ENCODE measurements at places on chromosomes 7 and 10.

GRCh38 chr10:112159469-112159868 is 24.1 kb downstream of the GPAM start:
- no peak for DNase-seq

- no peak for DNase-seq
Observed at GRCh38 chr10:80697926-80698325, 160.2 kb downstream of the SH2D4B start.

DNA sequence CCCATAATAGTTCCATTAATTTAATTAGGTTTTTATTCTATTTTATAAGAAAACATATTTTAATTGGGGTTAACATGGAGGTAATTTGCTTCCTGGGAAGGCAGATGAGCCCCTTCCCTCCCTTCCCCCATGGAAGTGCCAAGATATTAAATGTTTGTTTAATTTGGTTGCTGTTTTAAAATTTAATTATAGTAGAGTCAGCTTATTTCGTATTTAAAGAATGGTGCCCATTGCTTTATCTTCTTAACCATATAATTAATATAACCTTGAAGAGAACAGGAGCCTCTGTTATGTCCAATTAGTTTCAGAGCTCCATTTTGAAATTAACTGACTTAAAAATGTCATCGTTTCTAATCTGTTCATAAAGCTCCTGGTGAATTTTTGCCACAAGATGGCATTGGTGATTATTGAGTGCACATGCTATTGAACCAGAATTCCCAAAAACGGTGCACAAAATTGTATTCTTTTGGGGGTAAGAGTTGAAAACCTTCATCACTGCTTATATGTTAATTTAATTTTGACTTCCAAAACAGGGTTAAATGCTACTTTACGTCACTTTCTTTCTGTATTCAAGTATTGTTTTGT is 26.0 kb downstream of the KLHDC10 start:
- no peak for DNase-seq

DNA sequence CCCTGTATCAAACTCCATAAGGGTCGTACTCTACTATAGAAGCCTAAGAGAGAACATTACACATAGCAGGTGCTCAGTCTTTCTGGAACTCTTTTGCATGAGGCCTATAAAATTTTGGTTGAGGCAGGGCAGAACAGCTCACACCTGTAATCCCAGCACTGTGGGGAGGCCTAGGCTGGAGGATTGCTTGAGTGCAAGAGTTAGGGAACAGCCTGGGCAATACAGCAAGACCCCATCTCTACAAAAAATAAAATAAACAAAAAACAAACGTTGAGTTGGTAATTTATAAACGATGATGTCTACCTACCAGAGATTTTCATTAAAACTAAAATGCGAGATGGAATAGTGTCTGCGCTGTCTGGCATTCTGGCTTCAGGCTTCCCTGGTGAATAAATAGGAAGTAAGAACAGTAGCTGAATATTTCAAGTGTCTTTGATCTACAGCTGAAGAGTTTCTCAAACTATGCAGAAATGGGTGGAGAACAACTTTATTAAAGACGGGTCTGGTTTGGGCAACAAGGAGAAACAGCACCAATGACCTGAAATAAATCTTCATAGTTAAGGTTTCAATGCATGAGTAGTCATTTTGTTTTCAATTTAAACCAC is 774 bp downstream of the PON2 start:
- no peak for DNase-seq

- no peak for DNase-seq
Observed at GRCh38 chr10:86636311-86636710, 18.0 kb upstream of the OPN4 start.

GRCh38 chr7:91280185-91280584 is 16.0 kb downstream of the FZD1 start:
- no peak for DNase-seq

DNA sequence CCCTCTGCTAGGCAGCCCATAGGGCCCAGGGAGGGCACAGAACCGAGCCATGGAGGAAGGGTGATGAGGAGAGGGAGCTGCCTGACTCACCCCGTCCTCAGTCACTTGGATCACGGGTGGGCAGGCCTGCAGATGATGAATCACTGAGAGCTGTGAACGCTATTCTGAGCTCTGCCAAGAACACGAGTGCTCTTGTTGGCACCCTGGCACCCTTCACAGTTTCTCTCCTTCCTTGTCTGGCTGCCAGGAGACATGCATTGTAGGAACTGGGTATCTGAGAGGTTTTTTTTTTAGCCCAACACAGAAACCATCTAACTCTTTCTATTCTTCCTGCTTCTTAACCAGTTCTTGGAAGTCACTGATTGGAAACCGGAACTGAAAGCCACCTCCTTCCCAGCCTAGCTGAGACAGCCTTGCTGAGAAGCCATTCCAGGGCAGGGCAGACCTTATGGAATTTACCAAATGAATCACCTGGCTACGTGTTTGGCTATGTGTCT is 82.1 kb downstream of the SLC37A3 start:
- no peak for DNase-seq

- DNase-seq: no peak
Observed at GRCh38 chr10:17758896-17759295, 6.9 kb downstream of the TMEM236 start.

- DNase-seq: no peak
Observed at GRCh38 chr10:105956550-105956949, 1208.0 kb downstream of the SORCS1 start.

GRCh38 chr7:65923316-65923715 is 50.4 kb downstream of the VKORC1L1 start:
- DNase-seq: no peak

DNA sequence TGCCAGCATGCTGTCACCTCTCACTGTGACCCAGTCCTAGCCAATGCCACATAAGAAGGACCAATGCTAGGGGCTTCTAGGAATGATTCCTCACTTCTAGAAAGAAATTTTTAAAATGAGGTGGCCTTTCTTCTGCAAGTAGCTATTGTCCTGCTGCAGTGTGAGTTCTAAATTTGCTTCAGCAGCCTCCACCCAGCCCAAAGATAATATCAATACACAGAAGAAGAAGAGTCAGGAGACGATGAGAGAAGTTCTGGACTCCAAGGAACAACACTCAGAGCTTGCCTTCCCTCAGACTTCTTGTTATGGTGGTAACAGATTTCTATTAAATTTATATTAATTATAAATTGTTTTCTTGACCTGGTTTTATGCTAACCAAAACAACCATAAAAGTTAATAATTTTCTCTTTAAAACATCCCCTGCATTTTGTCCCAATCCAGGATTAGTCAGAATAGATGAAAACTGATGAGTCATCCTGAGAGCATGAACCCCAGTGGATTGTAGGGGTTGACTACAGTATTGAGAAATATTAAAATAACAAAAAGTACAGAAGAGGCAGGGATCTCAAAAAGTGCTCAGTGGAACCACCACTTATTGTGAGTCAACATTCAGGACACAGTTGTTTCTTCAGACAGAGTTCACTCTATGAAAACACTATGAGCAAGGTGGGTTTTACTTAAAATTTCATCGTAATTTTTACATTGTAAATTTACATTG is 29.6 kb upstream of the AKR1C2 start:
- DNase-seq: no peak

DNA sequence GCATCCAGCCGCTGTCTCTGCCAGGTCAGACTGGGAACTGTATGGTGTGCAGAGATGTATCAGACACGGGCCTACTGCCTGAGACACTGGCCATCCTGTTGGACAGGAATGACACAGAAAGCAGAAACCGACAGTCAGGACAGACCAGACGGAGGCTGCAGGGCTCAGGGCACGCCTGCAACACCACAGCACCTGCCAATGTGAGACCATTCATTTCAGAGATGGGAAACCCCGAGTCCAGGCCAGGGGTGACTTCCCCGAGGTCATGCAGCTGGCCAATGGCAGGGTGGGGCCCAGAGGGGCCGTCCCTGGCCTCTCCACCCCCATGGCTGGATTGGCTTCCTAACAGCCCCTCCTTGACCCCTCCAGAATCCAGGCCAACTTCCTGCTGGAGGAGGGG is 34.7 kb downstream of the GRID1 start:
- DNase-seq: no peak

DNA sequence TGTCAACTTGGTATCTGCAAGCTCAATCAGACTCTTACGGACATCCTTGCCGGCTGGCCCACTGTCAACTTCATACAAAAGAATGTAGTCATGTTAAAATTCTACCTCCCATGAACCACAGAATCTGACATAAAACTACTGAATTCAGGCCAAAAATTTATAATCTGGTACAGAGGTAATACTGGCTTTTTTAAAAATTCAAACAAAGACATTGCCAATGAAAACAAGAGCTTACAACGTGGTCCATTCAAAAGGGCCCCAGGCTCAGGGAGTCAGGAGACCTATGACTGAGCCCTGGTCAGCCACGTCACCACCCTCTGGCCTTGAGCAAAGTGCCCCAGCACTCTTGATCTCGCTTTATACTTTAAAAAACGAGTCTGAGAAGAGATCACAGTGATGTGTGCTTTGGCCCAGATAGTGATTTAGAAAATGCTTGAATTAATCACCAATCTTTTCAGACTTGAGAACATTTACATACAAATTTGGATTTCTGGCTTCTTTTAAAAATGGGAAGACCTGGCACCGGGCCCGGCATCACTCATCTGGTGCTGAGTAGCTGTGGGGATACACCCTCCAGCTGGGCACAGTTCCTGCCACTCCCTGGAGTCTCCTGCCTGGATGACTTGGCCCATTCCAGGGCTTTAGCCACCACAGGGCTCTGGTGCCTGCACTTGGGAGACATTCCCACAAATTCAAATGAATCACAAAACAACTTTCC is 94.1 kb downstream of the PIP4K2A start:
- DNase-seq: no peak

DNA sequence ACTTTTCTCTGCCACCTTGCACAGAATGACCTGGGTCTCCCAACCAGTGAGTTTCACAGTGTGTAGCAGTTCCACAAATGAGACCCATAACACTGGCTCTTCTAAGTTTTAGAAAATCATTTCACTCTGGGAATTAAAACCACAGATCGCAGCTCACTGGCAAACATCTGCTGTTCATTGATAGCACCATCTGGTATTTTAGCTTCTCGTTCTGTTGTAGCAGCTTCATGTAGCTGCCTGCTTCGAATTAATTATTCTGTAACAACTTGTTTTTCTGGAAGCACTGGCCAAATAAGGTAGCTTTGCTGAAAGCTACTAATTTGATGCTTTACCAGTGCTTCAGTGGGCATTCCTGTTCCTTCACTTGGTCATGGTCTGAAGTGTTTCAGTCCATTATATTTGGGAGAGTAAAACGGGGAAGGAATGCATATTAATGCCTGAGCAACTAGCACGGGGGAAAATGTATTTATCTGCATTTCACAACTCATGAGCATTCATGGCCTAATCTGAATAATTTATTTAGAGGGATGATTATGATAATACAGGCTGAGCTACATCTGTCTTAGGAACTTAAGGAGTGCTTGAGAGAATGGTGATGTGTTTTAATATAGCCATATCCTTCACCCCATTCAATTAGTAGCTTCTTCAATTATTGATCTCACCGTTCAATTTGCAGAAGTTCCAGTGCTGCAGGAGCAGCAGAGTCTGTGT is 447.4 kb downstream of the XPNPEP1 start:
- no peak for DNase-seq

DNA sequence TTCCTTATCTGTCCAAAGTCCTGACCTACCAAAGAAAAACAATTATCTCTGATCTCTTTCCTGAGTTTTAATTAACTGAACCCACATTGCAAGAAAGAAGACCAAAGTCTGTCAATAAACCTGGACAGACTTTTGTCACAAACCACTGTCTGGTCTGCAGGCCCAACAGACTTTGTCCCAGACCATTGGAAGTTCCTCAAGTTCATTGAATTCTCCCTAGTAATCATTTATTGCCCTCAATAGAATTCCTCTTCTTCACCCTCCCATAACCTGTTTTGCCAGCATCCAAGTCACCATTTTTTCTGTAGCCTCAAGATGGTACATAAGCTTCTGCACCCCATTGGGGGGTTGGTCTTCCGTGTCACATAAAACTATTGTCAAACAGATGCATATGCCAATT is 3.9 kb upstream of the DNMBP start:
- no peak for DNase-seq

DNA sequence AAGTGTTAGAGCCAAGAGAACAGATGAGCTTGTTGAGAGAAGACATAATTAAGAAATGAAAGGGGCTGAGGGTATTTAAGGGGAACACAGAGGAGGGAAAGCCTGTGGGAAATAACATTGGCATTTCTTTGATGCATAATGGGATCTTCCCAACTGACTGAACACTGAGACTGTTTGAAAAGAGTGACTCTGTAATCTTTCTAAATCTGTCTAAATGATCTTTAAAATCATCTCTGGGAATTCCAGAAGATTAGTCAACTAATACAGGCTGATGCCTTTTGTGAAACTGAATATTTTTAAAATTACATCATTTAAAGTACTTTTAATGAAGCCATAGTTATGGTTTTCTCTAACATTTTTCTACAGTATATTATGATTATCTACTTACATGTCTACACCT is 17.4 kb upstream of the SLC35G1 start:
- DNase-seq: no peak

GRCh38 chr7:16697507-16698199 is 51.7 kb downstream of the BZW2 start:
- DNase-seq: no peak

DNA sequence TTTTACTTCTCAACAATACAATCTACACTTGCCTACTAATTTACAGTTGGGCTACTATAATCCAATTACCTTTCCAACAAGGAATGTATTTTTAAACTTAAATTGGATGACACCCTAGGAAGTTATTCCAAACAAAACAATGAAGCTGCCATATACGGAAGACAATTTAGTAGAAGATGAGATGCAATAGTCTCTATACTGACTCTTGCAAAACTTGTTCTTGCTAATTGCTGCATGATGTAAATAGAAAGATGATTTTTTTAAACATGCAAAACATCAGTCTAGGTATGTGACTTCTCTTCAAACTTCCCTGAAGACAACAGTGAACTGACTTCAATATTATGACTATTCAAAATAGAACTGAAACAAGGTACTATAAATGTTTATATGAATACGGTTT is 17.6 kb downstream of the NT5C3A start:
- no peak for DNase-seq

- no peak for DNase-seq
Observed at GRCh38 chr7:75772081-75773077, at the start of gene CCL26. Gene CCL26 (minus strand): TSS chr7:75772211. CDS start chr7:75772176, 35 bp downstream.

DNA sequence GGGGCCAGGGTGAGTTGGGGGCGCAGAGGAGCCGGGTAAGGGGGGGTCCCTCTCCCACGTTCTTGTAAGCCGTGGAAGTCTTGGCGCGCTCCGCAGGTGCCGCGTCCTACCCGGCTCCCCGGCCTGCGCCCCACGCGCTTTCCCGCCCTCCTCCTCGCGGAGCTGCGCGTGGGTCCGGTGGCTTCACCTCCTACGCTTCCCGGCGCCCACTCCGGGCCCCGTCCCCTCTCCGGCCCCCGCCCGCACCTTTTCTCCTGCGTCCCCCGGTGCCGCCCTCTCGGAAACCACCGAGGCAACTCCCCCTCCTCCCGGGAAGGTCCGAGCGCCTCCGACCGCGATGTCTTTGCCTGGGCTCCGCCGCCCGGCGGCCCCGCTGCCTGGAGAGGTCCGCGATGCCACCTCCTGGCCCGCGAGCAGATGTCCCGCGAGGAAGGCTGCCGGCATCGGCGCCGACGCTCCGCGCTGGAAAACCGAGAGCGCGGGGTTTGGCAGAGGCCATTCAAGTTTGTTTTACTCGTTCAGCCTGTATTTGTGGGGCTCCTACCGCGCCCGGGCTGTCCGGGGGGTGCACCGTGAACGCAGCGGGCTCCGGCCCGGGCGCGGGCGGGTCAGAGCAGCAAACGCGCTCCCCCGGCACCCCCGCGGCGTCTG is 2.4 kb upstream of the NKX6-2 start:
- DNase-seq: no peak

Data from T follicular helper cell (primary cell).